ENCODE measurements at places on chromosomes 4 and X.

GRCh38 chrX:25178555-25178954 lies 162.8 kb upstream of the ARX start:
- no peak for DNase-seq

- DNase-seq: no peak
These were observed 19.6 kb downstream of the PTPN13 start for GRCh38 chr4:86613734-86614133.

- DNase-seq: no peak
These were observed 661.5 kb upstream of the FRG1 start for GRCh38 chr4:189279188-189279587.

DNA sequence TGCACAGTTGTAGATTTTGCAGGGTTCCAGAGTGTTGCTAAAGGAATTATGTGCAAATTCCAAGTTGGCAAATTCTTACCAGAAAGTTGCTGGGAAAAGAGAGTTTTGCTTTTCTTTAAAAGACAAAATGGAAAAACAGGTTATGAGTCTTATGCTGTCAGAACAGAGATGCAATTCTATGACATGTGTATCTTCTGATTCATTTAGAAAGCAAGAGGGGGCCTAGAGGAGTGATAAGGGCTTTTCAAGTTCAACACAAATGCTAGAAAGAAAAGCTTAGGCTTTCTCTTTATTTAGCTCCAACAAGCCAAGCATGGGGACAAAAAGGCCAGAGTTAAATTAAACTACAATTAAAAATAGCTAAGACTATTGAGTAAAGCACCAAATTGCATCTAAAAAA lies 72.4 kb upstream of the GATB start:
- no peak for DNase-seq

DNA sequence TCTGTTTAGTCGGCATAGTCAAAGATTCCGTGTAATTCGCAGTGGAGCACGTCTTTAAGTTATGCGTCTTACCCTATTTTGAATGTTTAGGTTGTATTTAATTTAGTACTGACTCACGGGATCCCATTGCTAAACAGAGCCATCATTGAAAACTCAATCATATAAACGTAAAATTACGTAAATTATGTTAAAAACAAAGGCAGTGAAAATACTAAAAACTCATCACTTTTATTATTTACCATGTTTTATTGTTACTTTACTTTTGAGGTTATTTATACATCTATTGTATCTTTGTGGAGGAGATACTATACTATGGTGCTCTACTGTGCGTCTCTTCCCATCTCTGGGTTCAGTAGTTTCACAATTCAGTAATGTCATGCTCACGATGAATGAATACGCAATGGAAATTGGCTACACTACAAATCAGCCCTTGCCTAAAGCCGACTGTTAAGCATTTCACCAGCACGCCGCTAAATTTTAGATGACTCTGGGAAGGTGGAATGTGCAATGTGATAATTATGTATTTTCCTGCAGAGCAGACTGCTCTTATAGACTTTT lies 944 bp downstream of the FUNDC2 start:
- no peak for DNase-seq

DNA sequence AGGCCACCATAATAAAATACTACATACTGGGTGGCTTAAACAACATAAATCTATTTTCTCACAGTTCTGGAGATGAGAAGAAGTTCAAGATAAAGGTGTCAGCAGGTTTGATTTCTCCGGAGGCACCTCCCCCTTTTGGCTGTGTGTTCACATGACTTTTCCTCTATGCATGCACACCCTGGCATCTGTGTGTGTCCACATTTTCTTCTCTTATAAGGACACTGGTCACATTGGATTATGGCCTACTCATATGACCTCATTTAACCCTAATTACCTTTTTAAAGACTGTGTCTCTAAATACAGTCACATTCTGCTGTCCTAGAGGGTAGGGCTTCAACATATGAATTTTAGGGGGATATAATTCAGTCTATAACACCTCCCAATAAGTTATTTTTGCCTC lies 79.8 kb downstream of the DCLK2 start:
- DNase-seq: no peak

GRCh38 chr4:2871911-2872310 lies 28.3 kb downstream of the ADD1 start:
- DNase-seq: no peak

DNA sequence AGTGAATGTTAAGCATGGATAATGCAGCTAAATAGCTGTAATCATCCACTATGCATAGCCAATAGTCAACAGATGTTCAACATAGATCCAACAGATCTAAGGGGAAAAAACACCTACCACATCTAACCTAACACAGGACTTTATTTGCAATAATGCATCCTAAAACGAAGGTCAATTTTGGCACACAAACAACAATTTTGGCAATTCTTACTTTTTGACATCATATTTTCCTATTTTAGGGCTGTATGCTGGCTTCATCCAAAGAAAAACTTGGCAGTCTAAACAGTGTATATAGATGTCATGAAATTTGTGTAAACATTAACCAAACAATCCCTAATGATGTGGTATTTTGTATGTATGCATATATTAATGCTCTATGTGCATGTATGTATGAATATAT lies 33.2 kb downstream of the UNC5C start:
- no peak for DNase-seq

GRCh38 chr4:39032218-39033085 lies at the start of gene TMEM156:
TSS of gene TMEM156 (minus strand) at chr4:39032409. CDS start at chr4:39032313, 96 bp downstream.
- DNase-seq: no peak

DNA sequence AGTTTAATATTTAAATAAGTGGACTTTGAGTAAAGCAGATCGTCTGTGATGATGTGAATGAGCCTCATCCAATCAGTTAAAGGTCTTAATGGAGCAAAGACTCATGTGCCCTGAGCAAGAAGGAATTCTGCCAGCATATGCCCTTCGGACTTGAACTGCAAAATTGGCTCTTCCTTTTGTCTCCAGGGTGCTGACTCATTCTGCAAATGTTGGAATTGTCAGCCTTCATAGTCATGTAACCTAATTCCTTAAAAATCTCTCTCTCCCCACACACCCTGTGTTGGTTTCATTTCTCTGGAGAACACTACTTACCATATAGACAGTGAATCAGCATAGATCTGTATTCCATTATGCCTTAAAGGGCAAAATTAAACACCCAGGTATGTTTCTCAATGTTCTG lies 609.8 kb upstream of the GALNTL6 start:
- DNase-seq: no peak

- DNase-seq: no peak
These were observed 39.8 kb downstream of the ANXA3 start for GRCh38 chr4:78591404-78591803.

GRCh38 chr4:78560296-78560963 lies 8.9 kb downstream of the ANXA3 start:
- no peak for DNase-seq

- no peak for DNase-seq
These were observed 42.4 kb upstream of the MYOZ2 start for GRCh38 chr4:119093042-119093827.

DNA sequence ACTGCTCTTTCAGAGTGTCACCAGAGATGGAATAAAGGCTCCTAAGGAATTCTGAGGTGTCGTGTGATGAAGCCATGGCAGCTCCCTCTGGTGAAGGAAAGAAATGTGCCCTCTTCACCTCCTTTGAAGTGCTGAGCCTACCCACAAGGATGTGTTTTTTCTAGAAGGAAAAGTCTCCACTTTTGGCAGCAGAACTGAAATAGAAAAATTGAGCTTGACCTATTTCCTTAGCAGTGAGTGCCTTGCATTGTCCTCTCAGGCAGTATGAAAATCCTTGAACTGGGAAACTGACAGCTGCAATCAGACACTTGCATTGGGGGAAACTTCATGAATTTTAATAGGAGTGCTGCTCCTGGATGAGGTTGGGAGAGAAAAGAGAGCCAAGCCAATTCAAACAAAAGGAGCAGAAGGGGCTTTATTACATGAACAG lies 95.2 kb downstream of the DCLK2 start:
- DNase-seq: no peak

GRCh38 chr4:166324321-166324720 lies 451.3 kb downstream of the TLL1 start:
- no peak for DNase-seq

- no peak for DNase-seq
These were observed 49.5 kb downstream of the STX18 start for GRCh38 chr4:4492161-4492847.

- no peak for DNase-seq
These were observed 55.4 kb upstream of the TRO start for GRCh38 chrX:54865208-54865607.

GRCh38 chrX:136395271-136395670 lies 92.5 kb upstream of the BRS3 start:
- no peak for DNase-seq

DNA sequence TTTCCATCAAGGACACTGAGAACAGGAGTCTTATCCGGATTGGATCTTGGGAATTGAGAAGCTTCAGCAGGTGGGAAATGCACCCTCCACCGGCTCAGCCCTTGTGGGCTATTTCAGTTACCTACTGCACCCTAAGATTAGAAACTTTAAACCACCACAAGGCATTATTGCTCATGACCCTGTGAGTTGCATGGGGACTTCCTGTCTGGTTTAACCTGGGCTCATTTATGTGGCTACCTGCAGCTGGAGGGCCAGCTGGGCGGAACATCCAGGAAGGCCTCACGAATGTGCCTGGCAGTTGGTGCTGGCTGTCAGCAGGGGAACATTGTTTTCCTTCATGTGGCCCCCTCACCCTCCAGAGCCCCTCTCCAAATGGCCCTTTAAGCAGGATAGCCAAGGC lies 164.1 kb downstream of the DEFB131A start:
- DNase-seq: no peak

- DNase-seq: no peak
These were observed 509.6 kb downstream of the PACRGL start for GRCh38 chr4:21209860-21210259.

DNA sequence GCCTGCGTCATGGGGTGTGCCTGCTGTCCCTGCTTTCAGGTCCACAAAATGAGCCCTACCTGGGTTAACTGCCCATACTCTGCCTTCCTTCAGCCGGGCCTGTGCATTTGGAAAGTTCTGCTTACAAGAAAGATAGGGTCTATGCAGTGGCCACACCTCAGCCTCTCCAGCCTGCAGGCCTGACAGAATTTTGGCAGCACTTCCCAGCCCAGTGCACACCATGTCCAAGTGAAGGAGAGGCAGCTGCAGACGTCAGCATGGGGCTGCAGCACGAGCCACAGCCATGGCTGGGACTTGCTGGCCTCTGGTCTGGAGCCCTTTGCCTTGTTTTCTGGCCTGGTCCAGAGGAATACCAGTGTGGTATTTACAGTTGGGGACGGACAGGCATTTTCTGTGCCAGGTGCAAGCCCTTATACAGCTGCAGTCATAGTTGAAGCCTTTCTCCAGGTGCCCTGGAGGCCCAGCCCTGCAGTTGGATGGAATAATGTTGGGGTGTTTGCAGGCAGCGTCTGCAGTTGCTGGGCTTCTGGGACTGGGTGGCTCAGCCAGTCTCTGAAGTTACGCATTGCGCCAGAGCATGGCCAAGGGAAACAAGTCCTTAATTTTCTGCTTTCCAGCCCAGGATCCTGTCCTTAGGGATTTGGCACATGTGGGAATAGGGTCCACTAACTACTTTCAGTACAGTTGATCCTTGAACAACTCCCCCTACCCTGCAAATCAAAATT lies 26.2 kb downstream of the JADE1 start:
- no peak for DNase-seq

GRCh38 chr4:69984030-69984443 lies 11.7 kb upstream of the STATH start:
- DNase-seq: no peak

DNA sequence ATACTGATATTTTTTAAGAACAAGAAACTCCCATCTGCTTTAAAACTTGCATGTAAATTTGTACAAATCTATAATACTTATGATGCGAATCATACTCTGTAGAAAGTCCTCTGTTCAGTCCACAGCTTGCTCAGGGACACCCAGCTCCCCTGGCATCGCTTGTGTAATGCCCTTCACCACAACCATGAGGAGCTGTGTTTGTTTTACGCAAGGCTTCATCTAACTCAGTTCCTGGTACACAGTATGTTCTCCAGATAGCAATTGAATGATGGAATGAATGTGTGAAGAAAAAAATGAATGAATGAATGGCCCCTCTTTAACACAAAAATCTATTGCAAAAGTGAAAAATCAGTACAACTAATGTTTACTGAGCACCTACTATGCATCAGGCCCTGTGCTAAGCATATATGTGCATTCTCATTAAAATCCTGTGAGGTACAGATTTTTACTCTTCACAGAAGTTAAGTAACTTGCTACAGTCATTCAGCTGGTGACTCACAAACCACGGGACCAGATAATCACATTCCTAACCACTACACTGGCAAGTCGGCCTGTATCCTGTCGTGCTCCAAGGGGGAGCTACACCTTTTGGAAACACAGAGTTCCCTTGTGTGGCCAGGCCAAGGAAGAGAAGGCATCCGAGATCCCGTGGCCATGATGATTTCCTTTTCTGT lies 58.7 kb upstream of the KDR start:
- DNase-seq: no peak

- no peak for DNase-seq
These were observed 93.9 kb upstream of the IL13RA1 start for GRCh38 chrX:118633530-118633929.

- DNase-seq: no peak
These were observed 29.1 kb upstream of the GALNT7 start for GRCh38 chr4:173139561-173139960.

GRCh38 chr4:159787901-159788300 lies 685.0 kb downstream of the RAPGEF2 start:
- DNase-seq: no peak

DNA sequence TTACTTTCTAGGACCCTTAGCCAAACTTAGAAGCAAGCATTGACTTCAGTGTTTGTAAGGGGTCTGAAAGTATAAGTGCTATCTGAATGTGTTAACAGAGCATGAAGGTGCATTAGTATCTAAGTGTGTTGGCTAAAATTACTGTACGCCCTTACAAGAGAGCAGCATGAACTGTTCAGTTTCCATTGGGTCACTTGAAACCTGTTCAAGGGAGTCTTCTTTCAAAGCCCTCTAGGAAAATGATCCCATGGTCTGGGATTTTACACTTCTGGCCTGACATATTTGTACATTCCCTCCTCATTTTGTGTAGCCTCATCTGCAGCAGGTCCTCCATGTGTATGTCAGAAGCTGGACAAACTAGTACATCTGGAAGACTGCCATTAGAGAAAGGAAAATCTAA lies 3.2 kb downstream of the PRDX4 start:
- DNase-seq: no peak

- DNase-seq: no peak
These were observed 3.4 kb downstream of the PJA1 start for GRCh38 chrX:69161786-69162349.

DNA sequence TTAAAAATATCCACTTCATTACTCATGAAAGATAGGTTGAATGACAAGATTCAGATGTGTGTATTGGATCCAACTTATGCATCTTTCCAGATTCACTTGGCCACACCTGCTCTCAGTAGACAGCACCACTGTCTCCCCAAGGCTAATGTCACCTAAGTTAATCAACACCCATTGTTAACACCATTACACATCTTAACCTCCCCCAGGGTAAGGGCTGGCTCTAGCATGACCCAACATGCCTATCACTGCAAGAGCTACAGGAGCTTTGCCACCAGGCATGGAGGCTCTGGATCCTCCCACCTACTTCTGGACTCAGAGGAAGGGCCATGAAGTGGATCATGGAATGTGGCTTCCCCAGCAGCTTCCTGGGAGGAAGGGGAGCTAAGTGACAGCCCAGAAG lies 32.8 kb upstream of the LSM6 start:
- no peak for DNase-seq

- DNase-seq: no peak
These were observed 5.7 kb downstream of the MXD4 start for GRCh38 chr4:2256156-2256731.

All from activated CD4-positive, CD25-positive, alpha-beta regulatory T cell (primary cell).